NCI-H187 treated with DMSO at 0.1 percent for 48 hours (cell line): ENCODE measurements at places on chromosomes 5 and 9.
A peak's percentile ranks its signal among the peaks of the same experiment; 100 is the strongest.

DNA sequence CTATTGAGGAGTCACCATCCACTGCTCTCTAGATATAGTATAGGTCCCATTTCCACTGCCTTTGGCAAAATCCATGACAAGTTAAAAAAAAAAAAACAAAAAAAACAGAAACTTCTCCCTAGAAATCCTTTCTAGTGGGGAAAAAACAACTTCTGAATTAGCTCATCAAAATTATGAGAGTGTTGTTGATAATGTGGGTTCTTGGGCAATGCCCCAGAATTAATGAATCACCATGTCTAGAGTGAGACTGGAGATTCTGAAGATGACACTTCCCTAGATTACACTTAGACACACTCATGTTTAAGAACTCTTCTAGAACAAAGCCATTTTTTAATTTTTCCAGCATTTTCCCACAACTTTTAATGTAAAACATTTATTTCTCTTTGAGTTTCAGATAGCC is 728.0 kb upstream of the C9orf72 start:
- DNase-seq, result no peak

GRCh38 chr5:78416677-78417425 is 56.4 kb downstream of the SCAMP1 start:
- DNase-seq, result no peak

GRCh38 chr9:137430723-137431415 is 7.7 kb downstream of the NOXA1 start:
- no peak for DNase-seq

GRCh38 chr9:113520109-113520642 is 56.6 kb downstream of the RGS3 start:
- no peak for DNase-seq

- DNase-seq, result peak; percentile 67
These were observed 23.6 kb downstream of the CMBL start for GRCh38 chr5:10283927-10284635.

- no peak for DNase-seq
These were observed 173.6 kb downstream of the FANCC start for GRCh38 chr9:95143591-95144561.

- DNase-seq, result no peak
These were observed 73.8 kb downstream of the AMBP start for GRCh38 chr9:114004221-114004716.

DNA sequence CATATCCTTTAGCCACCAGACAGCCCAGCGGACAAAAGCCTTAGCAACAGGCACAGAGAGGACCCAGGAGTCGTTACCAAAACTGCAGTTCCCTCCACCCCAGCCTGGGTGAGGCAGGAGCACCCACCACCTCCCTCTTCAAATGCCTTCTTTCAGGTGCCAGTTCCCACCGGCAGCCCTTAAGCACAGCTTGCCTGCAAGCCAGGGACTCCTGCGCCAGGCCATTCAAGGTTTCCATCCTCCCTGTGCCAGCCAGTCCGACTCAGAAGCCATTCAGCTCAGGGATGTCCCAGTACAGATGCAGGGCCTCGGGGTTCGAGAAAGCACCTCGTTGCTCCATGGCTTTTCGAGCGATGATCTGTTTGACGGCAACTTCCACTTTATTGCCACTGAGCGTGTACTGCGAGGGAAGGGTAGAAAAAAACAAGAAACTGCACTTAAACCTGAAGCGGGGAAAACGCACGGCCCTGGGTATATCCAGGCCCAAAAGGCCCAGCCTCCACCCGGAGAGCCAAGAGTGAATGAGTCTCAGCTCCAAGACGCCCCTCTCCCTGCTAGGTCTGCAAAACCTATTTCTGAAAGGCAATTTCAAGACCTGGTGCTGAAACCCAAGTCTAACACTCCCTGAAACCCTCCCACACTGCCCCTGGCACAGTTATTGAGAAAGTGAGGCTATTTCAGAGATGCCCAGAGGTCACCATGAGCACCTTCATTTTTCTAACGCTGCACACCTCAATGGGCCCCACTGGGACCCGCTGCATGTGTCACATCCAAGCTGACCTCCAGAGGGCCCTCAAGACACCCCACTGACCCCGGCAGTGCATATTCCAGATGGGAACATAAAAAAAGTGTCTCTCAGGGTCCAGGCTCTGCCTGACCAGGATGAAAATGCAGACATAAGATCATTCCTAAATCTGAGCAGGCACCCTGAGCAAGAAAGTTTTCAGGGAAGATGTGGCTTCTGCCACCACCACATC is 36.8 kb upstream of the ZNF354A start:
- no peak for DNase-seq
